Substantia nigra (tissue), 51 donors: ENCODE measurements at places on chromosomes 3 and 15.
A peak's percentile ranks its signal among the peaks of the same experiment; 100 is the strongest.

- no peak for DNase-seq
Measured at GRCh38 chr15:90362936-90363212, 10.8 kb downstream of the ZNF774 start.

DNA sequence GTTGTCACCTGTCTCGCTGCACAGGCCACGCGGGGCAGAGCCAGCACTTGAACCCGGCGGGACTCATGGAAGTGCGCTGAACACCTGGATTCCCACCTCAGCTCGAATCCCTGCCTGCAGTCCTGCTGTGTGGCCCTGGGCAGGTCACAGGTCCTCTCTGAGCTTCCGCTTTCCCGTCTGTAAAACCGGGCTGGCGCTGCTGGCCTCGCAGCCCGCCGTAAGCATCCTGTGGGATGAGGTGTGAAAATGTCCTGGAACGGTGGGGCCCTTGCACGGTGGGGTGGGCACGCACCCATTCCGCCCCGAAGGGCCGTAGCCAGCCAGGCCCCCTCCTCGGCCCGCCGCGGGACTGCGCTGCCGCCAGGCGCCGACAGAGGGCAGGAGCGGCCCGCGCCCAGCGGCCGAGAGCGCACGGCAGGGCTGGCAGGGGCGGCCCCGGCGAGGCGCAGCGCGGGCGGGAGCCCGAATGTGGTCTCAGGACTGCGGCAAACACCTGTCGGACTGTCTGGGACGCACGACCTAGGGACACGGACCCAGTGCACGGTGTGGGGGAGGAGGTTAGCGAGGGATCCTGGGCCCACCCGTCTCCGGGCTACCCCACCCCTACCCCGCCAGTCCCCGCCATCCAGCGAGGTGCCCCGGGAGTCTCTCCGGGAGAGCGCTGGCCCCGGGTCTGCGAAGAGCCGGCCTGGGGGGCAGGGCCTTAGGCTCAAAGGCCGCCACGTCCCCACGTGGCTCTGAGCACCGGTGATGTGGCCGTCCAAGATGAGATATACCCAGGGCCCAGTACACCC is 40.4 kb downstream of the DNAJB8 start:
- peak; percentile 29 for DNase-seq

GRCh38 chr3:18771931-18772330 is 346.8 kb upstream of the SATB1 start:
- no peak for DNase-seq

DNA sequence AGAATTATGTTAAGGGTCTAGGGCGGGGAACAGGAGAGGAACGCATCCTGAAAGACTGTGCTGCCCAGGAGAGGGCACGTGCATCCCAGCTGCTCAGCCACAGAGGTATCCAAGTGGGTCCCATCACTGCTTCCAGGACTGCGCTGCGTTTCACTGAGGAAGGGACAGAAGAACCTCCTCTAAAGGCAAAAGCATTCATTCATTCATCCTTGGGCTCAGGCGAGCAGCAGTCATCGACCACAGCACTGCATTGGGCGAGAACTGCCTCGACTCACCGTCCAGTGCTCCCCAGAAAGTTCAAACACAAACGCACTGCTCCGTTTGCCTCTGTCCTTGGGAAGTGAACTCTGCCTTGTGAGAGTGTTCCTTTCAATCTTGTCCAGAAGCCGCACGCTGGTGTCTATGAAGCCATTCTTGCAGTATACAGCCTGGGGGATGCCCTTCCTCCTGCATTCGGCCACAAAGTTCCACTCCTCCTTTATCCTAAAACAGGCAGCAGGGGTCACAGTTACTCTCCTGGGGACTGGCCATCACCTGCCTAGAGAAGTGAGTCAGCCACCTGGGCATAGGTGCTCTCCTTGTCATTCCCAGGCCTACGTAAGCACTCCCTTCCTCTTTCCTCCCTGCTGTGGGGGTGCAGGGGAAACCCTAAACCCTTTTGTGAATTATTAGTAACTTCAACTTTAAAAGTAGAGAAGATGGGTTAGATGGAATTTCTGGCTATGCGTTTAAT is 21.2 kb downstream of the LRRC2 start:
- no peak for DNase-seq

DNA sequence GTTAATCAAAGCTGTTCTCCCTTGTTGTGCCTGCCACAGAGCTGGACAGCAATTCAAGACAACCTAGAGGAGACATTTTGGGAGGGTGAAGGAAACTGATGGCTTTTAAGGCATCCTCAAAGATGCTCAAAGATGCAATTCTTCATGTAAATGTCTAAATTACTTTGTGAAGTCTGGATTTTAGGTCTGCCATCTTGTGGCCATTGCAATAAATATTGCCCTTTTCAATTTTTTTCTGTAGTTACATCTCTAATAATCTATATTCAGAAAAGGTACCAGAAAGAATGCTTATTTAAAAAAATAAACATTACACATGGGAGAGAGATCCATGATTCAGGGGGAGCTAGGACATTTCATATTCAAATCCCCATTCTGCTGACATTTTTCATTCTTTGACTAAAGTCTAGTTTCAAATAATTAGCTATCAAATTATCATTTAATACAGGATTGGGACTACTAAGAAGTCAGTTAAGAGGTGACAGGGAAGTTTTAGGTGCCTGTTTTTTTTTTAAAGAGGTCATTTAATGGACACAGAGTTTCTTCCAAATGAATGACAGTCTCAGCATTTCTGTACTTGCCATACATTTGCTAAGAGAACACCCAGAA is 259.8 kb upstream of the WNT5A start:
- no peak for DNase-seq

GRCh38 chr15:73866881-73867410 is 6.4 kb upstream of the TBC1D21 start:
- no peak for DNase-seq

- DNase-seq = no peak
Measured at GRCh38 chr3:46987743-46988401, 8.4 kb downstream of the NBEAL2 start.

DNA sequence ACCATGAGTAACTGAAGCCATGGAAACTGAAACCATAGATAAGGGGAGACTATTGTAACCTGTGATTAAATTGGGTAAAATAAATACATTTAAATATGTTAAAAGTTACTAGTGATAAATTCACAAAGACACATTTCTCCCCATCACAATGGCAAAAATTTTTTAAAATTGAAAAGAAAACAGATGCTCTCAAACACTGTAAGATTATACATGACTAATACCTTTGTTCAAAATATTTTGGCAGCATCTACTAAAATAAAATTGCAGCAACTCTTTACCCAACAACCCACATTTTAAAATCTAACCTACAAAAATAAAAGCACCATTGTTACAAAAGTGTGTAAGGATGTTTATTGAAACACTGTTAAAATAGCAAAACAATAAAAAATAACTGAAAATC is 93.3 kb downstream of the CLASP2 start:
- no peak for DNase-seq

DNA sequence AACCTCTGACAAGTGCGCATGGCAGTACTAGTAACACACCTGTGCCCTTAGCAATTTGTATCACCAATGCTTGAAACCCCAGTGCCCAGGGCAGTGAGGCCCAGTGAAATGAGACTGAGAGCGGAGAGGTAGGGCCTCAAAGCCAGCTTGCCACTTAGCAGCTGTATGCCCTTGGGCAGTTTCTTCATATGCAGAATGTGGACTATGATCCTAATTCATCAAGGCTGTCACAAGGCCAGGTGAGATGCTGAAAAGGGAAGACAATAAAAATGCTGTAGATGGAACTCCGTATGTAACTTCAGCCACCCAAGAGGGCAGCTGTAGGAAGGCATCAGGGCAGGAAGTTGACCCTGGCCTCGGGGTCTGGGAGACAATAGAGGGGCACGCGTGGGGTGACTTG is 74.4 kb downstream of the KY start:
- DNase-seq = no peak

DNA sequence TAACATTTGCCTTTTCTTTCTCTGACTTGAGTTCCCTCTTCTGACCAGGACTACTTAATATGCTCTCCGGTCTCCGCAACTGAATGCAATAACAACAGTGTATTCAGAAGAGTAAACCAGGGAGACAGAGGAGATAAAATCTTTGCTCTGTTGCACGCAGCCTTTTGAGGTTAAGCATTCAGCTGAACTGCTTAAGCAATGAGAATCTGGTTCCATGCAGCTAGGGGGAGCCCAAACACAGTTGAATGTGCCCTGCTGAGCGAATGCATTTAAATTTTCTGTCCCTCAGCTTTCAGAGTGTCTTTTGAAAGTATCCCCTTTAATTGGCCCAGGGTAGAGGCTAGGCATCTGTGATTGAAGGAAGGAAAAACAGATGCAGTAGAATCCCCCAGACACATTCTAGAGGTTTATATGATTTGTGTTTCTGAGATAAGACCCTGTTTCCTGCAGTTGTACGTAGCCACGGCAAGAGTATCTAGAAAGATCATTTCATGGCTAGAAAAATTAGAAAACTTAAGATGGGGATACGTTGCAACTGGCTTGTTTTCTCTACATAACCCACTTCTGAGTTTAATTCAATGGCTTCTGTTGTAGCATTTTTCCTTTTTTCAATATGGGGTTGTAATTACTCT is 309.6 kb downstream of the TUSC7 start:
- DNase-seq = peak; percentile 78

- no peak for DNase-seq
Measured at GRCh38 chr3:143132246-143132980, 12.8 kb downstream of the CHST2 start.

DNA sequence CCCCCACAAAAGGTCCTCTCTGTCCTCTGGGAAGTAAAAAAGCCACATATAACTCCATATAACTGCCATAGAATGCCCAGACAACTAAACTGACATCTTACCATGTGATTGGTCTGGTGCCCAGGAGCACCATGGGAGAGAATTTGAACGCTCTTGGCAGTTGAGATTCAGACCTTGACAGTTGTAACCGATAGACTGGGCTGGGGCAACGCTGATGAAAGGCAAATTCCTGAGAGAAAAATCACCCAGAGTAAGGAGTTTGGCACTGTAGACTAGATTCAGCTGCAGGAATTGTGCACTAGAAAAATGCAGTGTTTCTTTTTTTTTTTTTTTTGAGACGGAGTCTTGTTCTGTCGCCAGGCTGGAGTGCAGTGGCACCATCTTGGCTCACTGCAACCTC is 240.5 kb downstream of the SOX2 start:
- no peak for DNase-seq

DNA sequence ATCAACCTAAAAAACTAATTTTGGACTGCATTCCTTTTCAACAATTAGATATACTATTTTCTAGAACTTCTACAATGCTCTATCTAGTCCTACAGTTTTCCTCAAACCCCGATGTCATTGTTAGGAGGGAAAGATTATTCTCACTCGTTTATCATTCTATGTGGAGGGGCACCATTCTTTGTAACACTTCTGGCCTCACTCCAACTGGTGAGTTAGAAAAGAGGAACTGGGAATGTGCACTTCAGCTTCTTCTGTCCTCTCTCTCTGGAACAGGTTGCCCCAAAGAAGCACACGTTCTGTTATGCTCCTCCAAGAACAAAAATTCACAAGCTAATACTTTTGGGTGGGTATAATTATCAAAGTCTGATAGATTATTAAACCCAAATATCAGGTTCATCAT is 137.9 kb downstream of the UACA start:
- DNase-seq = no peak

DNA sequence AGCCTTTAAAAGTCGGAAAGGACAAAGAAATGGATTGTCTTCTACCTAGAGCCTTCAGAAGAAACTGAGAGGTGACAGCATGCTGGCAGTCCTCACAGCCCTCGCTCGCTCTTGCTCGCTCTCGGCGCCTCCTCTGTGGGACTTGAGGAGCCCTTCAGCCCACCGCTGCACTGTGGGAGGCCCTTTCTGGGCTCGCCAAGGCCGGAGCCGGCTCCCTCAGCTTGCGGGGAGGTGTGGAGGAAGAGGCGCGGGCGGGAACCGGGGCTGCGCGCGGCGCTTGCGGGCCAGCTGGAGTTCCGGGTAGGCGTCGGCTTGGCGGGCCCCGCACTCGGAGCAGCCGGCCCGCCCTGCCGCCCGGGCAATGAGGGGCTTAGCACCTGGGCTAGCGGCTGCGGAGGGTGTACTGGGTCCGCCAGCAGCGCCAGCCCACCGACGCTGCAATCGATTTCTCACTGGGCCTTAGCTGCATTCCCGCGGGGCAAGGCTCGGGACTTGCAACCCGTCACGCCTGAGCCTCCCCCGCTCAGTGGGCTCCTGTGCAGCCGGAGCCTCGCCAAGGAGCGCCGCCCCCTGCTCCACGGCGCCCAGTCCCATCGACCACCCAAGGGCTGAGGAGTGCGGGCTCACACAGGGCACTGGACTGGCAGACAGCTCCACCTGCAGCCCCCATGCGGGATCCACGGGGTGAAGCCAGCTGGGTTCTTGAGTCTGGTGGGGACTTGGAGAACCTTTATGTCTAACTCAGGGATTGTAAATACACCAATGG is 953.8 kb upstream of the GBE1 start:
- DNase-seq = no peak

GRCh38 chr3:66200147-66200546 is 20.7 kb upstream of the SLC25A26 start:
- no peak for DNase-seq

- DNase-seq = no peak
Measured at GRCh38 chr3:134180761-134181160, 69.9 kb downstream of the RYK start.
